Right lung (tissue), 10 donors: ENCODE measurements at places on chromosomes 1 and 21.

- no peak for DNase-seq
Measured at GRCh38 chr1:17654519-17654918, 100.6 kb upstream of the ACTL8 start.

DNA sequence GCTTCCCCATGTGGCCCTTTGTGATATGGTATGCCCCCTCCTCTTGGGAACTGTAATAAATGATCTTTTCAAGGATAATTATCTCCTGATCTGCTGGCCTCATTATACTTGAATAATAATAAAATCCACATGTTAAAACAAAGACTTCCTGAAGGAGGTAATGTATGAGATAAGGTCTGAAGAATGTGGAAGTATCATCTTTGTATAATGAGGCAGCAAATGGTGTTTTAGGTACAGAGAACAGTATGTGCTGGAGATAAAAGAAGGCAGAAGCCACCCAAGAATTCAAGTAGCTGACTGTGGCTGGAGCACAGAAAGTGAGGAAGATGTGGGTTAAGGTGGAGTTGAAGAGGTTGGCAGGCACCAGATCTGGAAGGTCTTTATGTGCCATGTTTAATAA lies 12.8 kb upstream of the COG2 start:
- DNase-seq, result no peak

DNA sequence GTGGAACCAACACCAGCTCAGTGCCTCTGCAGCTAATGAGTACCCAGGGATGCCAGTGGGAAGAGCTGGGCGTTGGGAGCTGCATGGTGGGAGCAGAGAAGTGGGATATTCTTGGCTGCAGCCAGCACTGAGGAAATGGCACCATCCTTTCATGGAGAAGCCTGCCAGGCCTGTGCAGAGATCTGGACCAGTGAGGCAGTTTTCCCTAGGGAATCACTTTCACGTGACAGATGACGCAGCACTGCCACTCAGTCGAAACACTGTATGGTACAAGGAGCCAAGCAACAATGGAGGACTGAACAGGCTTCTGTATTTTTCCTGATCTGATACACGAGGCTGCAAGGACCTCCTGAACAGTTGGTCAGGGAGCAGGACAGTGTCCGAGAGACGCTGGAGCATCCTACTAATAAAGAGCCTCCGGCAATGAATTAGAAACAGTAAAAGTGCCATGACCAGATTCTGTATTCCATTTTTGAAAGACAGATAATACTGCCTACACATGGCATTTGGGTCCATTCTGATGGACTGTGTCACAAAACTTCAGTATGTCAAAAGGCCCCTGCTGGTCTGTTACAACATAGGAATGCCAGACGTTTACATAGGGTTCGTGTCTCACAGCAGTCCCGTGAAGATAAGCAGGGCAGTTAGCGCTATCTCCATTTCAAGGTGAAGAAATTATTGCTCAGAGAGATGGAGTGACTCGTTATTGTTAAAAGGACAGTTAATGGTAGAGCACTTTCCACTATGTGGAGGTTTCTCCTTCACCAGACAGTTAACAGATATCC lies 44.0 kb upstream of the LMO4 start:
- no peak for DNase-seq

- no peak for DNase-seq
Measured at GRCh38 chr1:8794605-8795004, 22.8 kb downstream of the RERE start.

GRCh38 chr1:34970220-34970735 lies 14.9 kb downstream of the TMEM35B start:
- DNase-seq, result no peak

- peak; percentile 37 for DNase-seq
Measured at GRCh38 chr1:115194506-115194905, 105.2 kb upstream of the TSPAN2 start.

GRCh38 chr1:81670286-81670685 lies 130.4 kb upstream of the ADGRL2 start:
- DNase-seq, result peak; percentile 84

DNA sequence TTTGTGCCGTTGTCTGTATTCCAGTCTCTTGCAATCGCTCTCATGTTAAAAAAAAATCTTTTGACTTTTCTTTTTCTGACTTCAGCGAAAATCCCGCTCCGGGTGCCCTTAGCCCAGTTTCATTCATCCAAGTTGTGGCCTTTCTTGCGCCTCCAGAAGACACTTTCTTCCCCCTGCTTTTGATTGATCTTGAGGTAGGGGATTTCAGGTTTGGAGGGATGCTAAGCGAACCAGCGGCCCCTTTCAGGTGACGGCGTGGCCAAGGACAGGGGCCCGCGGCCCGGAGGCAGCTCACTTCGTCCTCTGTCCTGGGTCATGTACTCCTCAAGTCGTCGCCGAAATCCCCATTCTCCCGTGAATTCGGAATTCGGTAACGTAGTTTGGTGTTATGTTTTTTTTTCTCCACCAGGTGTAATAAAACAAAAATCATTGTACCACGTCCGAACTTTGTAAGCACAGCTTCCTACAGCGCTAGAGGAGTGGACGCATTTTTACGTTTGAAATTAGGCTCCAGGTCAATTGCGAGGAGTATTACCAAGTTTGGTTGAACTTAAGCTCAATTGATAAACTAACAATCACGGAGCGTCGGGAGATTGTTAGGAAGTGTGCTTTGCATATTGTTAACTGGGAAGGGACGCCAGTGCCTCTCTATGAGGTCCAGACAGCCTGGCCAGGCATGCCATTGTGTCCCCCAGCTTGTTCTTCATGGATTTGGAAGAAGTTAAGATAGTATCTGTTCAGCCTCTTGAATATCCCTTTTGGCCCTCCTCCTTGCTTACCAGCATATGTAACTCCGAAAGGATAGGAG lies 1.1 kb downstream of the MRPS6 start:
- no peak for DNase-seq

GRCh38 chr1:25699500-25700143 lies 83.0 kb downstream of the MAN1C1 start:
- DNase-seq, result no peak

- no peak for DNase-seq
Measured at GRCh38 chr1:159939678-159940002, 5.8 kb downstream of the IGSF9 start.

DNA sequence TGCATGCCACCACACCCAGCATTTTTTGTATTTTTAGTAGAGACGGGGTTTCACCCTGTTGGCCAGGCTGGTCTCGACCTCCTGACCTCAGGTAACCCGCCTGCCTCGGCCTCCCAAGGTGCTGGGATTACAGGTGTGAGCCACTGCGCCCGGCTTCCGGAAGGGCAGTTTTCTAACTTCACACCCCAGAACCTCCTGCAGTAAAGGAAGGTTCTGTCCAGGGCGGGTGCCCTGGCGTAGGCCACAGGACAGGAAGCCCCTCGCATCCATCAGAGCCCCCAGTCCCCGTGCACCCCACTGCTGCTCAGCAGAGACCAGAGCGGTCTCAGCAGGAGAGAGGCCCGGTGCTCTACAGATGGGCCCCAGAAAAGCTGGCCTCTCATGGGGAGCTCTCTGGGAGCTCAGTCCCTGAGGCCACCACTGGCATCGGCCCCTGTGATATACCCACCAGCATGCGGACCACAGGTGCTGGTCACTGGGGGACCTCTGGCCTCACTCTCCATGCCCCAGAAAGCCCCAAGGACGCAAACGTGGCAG lies 4.1 kb upstream of the DNMT3L start:
- no peak for DNase-seq

- no peak for DNase-seq
Measured at GRCh38 chr1:227744668-227745067, 9.4 kb downstream of the SNAP47 start.

DNA sequence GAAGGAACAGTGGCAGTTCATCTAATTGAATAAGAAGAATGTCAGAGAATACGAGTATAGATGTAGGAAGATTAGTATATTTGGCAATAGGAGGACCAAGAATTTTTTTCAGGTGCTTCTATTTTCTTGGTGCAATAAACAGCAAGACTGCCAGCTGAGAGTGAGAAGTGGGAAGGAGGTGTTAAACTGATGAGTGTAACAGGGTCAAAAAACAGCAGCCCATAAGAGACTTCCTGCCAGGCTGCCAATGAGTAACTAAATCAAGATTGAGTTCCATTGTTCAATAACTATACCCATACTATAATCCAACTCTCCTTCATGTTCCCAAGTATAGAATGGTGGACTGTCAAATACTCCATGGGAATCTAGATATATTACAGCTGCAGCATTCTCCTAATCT lies 28.7 kb downstream of the LYST start:
- DNase-seq, result no peak

DNA sequence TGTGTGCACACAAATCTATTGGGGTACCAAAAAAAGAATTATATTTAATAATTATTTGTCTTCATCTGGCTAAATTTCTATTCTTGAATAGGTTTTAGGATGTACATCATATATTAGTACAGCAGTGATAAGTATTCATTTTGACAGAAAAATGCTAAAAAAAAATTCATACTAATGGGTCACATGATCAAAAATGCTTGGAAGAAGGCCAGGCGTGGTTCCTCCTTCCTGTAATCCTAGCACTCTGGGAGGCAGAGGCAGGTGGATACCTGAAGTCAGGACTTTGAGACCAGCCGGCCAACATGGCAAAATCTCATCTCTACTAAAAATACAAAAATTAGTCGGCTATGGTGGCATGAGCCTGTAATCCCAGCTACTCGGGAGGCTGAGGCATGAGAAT lies 26.9 kb upstream of the PTGFRN start:
- no peak for DNase-seq

DNA sequence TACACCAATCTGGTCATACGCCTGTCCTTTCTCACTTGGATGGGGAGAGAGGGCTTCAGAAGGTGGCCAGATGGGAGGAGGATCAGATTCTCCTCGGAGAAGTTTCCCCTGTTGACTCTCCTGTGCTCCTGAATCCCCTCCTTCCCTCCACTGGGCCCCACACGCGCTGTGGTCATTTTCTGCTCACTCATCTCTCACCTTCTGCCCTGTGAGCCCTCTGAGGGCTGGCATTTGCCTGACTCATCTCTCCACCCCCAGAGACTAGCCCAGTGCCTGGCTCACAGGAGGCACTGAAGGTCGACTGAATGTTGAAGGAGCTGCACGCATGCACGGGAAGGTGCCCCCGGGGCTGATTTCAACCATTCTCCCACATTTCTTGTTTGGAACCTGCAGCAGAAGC lies 14.2 kb downstream of the ABCA4 start:
- DNase-seq, result no peak

DNA sequence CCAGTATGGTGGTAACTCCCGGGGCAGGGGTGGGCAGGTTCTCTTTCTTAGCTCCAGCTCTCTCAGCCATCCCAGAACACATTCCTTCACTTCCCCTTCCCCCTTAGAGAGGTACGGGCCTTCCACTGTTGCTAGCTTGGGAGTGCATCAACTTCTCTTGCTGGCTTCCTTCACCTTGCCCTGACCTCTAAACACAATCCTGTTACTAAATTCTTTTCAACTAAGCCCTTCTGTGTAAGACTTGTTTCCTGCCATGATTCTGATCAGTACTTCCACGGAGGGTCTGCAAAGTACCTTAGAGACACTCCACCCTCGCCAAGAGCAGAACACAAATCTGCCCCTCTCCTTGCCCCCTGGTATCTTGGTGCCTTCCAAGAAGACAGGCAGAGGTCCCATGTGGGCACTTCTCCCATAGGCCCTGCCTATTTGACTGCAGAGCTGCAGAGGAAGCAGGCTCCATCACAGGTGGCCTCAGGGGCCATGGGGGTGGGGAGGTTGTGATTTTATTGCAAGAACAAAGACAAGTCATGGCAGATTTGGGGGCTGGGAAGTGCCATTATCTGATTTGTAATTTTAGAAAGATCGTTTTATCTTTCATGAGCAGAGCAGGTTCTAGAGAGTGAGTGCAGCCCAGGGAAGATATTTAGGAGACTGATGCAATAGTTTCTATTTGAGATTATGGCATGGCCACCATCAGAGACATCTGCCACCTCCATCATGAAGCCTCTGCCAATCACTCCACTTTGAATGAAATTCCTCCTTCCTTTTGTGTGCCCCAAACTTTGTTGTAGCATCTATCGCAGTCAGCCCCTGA lies 182.5 kb upstream of the JUN start:
- DNase-seq, result no peak

- no peak for DNase-seq
Measured at GRCh38 chr1:168483539-168483938, 60.3 kb downstream of the XCL2 start.
